ENCODE measurements at places on chromosomes 6 and 20.

DNA sequence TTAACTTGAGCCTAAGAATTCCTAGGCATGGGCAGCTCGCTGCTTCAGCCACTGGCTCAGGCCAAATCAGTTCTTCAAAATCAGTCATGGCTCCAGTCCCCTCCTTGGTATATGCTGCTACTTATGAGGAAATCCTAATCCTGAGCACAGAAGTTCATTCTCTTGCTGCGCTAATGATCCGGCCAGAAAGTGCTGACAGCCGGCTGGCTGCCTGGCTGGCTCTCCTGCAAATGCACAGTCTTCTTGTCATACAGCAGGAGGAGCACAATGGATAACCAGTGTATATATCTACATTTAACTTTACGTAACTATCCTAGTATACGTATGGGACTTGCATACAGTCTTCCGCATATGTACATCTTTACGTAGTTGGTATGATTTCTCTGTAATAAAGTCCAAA, 500.8 kb downstream of the PRKN start:
- DNase-seq: no peak

DNA sequence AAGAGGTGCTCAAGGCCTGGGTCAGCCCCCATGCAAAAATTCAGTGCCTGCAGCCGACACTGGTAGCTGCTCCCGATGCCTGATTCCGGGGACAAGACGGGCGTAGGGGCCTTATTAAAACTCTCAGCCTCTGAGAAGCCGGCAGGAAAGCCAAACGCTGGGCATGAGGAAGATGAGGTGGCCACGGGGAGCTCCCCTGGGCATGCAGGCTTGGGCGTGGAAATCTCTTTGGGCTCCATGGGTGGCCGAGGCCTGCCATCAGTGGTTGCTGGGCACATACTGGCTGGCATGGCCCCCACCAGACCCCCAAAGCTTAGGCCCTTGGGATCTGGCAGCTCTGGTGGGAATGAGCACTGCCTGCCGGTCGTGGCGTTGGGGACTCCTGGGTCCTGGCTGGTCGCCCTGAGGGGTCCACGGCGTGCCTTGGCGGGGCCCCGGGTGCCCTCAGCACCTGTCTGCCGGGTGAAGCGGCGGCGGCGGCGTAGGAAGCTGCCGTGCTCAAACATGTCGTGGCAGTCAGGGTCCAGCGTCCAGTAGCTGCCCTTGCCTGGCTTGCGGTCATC, 586 bp downstream of the FOXS1 start:
- no peak for DNase-seq

- no peak for DNase-seq
These were observed 95.9 kb downstream of the SMOC2 start for GRCh38 chr6:168536665-168537539.

DNA sequence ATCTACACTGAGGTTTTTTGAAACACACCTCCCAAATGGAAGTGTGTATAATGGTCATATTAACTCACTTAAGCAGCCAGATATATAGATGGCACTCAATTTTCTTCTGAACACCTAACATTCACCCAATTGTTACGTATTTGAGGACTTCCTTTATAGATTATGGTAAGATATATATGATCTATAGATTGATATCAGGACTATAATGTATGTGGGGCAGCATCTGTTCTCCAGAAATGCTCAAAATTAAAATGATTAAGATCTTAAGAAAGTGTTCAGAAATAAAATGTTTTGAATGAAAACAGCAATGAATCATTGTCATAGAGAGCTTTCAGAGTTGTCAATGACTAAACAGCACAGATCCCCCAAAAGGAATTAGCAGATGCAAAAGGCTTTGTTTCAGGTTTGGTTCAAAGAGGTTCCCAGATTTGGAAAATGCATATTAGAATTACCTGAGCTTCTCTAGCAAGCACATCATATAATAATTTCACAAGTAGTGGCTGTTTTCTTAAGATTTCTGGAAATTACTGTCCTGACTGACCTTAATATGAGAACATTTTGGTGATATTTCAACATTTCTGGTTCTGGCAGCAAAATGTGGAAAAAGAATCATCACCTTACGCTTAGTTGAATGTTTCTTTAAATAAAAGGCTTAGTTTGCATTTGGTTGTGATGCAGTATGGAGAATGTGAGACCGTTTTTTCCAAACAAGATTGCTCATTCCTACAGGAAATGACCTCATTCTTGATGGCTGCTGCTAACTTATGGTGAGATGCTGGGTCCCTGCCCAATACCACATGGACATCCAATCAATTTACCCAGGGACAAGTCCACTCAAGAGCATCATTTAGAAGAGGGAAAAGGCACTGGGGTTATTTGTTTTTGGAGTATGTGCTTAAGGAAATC, 31.5 kb downstream of the TRAF3IP2 start:
- DNase-seq: no peak

DNA sequence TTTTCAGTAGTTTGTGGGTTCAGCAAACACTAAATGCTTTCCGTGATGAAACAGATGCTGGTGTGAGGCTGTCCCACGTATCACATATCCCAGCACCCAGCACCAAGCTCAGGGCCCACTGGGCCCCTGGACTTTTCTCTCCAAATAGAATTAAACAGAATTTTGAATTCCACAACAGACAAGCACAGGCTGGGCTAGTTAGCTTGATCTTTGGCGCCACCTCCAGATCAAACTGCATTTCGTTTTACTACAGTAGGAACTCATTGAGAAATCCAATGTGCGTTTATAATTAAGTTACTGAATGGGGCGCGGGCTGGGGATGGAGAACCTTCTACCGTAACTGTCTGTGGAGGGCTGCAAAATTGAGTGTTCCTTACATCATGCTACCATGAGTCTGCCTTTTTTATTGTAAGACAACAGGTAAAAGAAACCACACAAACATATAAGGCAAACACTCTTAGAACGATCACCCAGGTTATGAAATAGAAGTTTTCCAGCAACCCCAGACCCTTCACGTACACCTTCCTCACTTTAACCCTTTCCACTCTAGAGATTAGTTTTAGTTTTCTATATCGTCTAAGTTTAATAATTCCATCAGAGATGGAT, 107.8 kb downstream of the ZFP64 start:
- peak; percentile 28 for DNase-seq

DNA sequence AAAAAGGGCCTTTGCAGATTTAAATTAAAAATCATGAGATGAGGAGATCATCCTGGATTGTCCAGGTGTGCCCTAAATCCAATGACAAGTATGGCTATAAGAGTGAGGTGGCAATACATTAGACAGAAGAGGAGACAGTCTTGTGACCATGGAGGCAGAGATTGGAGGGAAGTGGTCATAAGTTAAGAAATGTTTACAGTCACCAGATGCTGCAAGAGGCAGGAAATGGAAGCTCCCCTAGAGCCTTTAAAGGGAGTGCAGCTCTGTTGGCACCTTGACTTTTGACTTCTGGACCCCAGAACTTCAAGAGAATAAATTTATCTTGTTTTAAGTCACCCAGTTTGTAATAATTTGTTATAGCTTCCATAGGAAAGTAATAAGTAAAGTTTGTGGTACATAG, 61.1 kb downstream of the HMGN3 start:
- DNase-seq: no peak

DNA sequence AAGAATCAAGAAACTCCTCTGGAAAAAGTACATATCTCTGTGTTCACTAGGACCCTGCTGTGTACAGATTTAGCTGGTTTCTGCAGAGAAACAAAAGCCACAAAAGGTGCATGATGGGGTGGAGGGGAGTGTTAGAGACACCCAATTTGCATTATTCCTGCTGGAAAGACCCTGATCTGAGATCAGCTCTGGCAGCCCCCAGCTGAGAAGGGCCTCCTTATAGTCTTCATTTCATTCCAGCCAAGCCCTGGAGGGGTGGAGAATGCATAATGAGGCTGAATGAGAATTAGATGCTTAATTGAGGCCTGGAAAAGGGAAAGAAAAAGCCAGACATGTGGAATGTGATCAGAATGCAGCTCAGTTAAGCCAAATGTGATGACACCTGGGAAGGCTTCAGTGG, 545.6 kb downstream of the KIF16B start:
- no peak for DNase-seq

DNA sequence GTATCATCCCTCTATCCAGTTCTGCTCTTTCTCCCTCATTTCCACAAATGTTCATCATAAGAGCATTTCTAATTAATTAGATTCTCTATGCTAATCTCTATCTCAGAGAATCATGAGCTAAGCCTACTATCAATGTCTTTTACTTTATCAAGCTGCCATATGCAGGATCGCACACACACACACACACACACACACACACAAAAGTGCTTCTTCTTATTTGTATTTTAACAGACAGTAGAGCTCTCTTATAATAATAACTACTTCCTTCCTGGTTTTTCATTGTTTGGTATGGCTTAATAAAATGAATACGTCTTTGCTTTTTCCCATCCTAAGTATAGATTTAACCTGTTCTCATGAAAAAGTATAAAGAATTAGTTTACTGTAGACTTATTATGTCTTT, 170.2 kb downstream of the HAO1 start:
- no peak for DNase-seq

- no peak for DNase-seq
These were observed 14.9 kb downstream of the TREML2 start for GRCh38 chr6:41186031-41186562.

GRCh38 chr20:3037654-3038053, 5.8 kb upstream of the GNRH2 start:
- DNase-seq: no peak

GRCh38 chr6:56033401-56033800, 158.0 kb upstream of the BMP5 start:
- no peak for DNase-seq

DNA sequence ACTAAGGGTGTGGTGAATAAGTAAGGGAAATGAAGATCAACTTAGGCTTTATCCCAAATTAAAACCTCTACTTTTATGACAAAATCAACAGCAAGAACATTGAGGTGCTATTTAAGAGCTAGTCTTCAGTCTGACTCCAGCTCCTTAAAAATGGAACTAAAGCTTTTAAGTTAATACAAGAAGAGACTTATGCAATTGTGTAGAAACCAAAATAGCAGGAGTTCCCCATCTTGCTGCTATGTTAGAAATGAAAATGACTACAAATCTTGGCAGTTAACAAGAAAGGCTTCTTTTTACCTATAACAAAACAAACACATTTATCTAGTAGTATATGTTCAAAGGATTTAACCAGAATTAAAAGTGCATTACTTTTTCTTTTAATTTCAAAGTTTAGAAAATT, 25.7 kb downstream of the HMGN3 start:
- DNase-seq: no peak

DNA sequence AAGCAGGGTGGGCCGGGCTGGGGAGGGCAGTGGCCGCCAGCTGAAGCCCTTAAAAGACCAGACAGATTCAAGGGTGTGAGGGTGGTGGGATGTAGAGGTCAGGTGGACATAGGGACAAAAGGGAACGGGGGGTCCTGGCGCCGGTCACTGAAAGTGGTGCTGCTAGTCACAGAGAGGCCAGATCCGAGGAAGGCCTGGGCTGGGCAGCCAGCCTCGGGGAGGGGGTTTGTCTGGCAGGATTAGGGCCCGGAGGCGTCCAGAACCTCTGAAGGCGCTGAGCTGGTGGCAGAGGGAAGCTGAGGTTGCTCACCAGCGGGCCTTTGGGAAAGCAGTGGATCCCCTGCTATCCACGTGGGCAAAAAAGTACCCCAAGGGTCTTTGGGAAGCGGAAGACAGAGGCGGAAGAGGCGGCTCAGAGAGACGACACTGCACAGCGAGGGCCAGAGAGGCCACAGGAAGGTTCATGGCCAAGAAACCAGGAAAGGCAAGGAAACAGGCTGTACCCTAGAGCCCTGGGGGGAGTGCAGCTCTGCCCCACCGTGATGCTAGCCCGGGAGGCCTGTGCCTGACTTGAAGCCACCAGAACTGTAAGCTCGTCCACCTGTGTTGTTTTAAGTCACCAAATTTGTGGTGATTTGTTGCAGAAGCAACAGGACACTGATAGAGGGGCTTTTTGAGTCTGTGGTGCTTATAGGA, 106.0 kb downstream of the TMEM242 start:
- DNase-seq: no peak

DNA sequence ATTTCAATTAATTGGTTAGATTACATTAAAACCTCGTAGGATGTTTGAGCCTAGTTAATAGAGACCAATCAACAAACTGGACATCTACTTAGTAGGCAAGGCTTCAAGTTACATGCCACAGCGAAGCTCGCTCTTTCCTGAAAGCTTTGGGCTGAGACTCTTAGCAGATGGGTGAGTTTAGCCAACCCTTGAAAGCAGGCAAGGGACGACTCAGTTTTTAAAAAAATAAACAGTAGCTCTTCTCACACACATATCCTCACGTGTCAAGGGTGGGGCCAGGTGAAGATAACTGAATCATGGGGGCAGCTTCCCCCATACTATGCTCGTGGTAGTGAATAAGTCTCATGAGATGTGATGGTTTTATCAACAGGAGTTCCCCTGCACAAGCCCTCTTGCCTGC, 775 bp downstream of the MTFR2 start:
- no peak for DNase-seq

DNA sequence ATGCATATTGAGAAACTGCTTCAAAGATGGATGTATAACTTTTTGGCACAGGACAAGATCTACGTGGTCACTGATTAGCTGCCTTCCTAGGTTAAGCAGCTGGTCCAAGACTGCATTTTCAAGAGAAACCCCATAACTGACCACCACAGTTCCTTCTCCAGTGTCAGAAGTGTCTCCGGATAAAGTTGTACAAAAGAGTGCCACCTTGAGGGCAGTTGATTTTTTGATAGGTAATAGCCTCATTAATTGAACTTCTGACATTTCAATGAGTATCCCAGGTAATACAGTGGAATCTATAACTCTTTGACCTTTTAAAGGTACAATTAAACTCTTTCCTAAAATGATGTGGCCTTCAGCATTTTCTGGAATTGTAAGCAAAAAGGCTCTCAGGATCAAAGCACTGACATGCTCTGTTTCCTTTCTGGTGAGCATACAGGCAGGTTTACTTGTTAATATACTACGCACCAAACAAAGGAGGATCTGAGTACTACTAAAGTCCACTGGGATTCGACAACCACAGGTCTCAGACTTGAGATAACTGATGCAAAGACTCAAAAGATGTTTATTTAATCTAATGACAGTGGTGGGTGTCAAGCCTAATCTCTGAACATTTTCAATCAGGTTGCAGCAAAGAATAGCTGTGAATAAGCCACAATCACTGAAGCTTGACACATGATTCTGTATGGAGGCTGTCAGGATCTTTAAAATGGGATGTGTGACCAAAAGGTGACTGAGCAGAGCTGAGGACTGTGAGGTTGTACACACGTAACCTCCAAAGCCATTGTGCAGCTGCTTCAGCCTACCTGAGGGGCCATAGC, 21.2 kb downstream of the MKKS start:
- no peak for DNase-seq

DNA sequence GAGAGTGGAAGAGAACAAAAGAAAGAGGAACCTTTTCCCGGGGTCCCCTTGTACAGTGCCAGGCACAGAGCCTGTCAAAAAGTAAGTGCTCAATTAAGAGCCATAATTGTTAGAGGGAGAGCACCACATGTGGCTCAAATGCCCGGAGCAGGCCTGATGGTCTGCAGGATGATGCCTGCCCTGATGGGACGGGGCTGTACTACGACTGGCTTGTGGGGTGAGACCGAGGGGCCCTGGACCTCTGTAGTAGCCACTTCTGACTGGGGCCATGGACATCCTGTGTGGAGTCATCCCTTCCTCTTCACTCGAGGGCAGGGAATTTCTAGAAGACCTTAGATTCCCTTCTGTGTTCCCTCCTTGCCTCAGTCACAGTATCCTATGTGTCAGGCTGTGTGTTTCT, 47.9 kb downstream of the KCNK5 start:
- no peak for DNase-seq

GRCh38 chr20:37579106-37579505, 51.4 kb upstream of the BLCAP start:
- no peak for DNase-seq

All from stimulated activated CD8-positive, alpha-beta memory T cell treated with anti-CD3 and anti-CD28 coated beads, Interleukin-7, amount 100 ng/mL, for 4 hours (primary cell).